CD8-positive, alpha-beta memory T cell (primary cell): ENCODE measurements at places on chromosomes 5 and 9. TPM values are rescaled to one million over a fixed set of nuclear protein-coding genes. Genes with fewer than 3 reads are reported as not detected.

- DNase-seq = no peak
These were observed 129.2 kb upstream of the PTCH1 start for GRCh38 chr9:95645992-95646391.

DNA sequence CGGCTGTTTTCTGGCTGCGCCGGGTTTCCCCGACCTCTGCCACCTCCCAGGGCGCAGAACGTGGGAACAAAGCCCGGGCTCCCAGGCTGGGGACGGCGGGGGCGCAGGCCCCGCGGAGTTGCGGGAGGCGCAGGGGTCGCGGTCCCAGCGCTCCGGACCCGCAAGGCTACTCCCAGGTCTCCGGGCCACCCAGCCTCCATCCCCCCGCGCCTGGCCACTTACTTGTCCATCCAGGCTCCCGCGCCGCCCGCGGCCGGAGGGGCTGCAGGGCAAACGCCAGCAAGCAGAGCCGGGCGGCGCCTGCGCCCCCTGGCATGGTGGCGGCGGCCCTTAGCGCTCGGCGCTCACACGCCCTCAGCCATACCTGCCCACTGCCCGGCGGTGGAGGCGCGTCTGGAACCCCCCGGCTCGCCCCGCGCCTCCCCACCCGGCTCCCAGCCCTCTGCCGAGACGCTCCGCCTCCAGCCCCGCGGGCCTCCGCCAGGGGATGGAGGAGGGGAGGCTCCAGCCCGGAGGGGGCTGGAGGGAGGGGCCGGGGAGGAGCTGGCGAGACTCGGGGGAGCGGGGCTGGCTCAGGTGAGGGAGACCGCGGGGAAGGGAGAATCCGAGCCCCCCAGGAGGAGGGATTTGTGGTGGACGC, at the start of gene ADAM19:
Gene ADAM19, minus strand, starts transcription at position 395 of the 640 bp plus-strand sequence. Its CDS starts 79 bp downstream, at position 316.
- DNase-seq = peak; percentile 33

Gene NMUR2
- total RNA-seq = not detected

Gene GLDC
- 3.1 TPM for total RNA-seq

- no peak for DNase-seq
These were observed 80.6 kb upstream of the SMIM23 start for GRCh38 chr5:171705036-171705435.
